ENCODE measurements at places on chromosomes 5 and 9.

GRCh38 chr5:64861281-64861680 is 92.6 kb downstream of the CWC27 start:
- DNase-seq: no peak

DNA sequence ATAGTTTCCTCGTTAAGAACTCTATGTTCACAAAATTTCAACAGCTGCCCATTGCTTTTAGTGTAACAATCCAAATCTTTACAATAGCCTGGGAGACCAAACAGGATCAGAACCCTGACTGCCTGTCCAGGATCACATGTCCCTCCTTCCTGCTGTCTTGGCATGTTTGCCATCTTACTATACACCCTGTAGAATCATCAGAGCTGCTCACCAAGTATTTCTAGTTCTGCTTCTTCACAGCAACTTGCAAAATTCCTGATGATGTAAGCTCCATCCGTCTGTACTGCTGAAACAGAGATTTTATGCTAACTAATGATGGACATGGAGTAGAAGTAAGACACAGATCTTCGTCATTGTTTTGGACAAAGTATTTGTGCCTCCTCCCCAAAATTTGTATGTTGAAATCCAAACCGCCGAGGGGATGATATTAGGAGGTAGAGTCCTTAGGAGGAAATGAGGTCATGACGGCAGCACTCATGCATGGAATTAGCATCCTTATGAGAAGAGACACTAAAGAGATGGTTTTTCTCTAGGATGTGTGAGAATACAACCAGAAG is 464.9 kb upstream of the BRINP1 start:
- DNase-seq: no peak

DNA sequence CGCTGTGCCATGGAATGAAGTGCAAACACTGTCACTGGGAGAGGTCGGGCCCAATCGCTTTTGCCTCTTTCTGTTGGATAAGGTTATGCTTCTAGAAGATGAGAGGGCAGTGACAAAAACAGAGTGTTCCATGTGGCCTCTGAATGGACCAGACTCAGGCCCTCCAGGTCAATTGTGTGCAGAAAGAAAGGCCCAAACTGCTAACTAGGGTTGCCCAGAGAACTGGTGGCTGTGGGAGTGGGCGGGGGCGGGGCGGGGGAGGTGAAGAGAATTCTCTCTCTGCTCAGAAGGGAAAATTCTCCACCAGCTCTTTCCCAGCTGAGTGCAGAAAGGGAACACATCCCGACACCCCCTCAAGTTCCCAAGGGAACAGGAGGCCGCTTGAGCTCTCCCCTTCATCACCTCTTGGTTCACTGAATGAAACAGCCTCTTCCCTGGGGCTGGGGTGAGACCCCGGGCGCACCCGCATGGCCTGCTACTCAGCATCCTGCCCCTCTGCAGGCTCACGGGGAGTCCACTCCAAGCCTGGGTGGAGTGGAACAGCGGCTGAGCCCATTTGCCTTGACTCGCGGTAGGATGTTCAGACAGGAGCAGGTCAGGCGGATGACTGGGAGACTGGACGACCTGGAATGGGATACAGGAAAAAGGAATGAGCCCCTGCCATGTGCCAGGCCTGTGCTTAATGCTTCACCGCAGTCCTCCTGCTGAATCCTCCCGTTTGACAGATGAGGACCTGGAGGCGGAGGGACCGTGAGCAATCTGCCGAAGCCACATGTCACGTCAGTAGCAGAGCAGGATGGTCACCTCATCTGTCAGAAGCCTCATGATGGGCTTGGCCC is 93.8 kb upstream of the FANCC start:
- DNase-seq: no peak

- DNase-seq: no peak
Measured at GRCh38 chr5:107867266-107867665, 196.5 kb upstream of the EFNA5 start.

GRCh38 chr5:112685386-112685785 is 52.3 kb upstream of the APC start:
- DNase-seq: no peak

DNA sequence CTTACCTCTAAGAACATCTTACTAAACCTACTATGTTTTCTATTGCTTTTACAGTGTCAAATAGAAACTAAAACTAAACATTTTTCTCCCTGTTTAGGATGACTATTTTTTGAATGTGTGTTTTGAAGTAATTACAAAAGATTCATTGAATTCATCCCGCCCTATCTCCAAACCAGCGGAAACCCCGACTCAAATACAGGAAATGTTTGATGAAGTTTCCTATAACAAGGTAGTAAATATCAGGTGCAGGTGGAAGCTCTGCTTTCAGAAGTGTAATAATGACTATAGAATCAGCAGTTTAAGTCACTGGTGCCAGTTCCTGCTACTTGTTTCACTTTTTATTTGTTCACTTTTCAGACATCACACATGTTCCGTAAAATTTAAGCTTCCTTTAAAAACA is 20.0 kb downstream of the ERAP2 start:
- no peak for DNase-seq

- no peak for DNase-seq
Measured at GRCh38 chr9:104227108-104227507, 133.0 kb downstream of the SMC2 start.

- DNase-seq: no peak
Measured at GRCh38 chr9:84652496-84653120, 16.9 kb upstream of the NTRK2 start.

DNA sequence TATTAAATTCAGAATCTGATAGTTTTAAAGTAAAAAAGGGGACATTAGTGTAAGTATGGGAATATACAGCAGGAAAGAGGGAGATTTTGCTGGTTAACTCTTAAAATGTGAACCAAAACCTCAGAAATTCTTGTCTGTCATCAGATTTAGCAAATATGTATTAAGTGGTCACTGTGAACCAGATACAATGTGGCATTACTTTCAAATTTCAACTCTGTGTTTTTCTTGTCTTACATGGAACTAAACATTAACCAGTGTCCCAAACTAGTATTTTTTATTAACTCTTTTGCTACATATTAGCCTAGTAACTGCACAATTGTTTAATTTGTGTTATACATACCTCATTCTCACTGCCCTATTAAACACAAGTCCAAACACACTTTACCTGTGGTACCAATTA is 259.9 kb upstream of the RASA1 start:
- DNase-seq: no peak

GRCh38 chr9:87862536-87863268 is 20.0 kb upstream of the SPATA31E1 start:
- DNase-seq: no peak

DNA sequence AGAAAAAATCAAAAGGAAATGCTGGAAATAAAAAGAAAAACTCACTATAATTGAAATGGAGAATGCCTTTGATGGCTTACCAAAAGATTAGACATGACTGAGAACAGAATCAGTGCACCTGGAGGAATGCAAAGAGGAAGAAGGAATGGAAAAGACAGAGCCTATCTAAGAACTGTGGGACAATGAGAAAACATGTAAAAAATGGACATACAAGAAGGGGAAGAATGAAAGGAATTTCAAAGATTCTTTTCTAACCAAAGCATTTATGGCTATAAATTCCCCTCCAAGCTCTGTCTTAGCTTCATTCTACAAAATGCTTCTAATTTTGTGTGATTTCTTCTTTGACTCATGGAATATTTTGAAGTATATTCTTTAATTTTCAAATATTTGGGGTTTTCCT is 47.5 kb upstream of the CLK4 start:
- DNase-seq: no peak

- no peak for DNase-seq
Measured at GRCh38 chr5:170570476-170570875, 66.7 kb downstream of the KCNIP1 start.

GRCh38 chr5:102309586-102309985 is 13.5 kb upstream of the SLCO4C1 start:
- no peak for DNase-seq

- DNase-seq: no peak
Measured at GRCh38 chr5:163503106-163504078, 2.0 kb upstream of the MAT2B start.

- no peak for DNase-seq
Measured at GRCh38 chr5:175813943-175814630, 57.3 kb upstream of the CPLX2 start.

Data from NCI-H510A treated with DMSO at 0.1 percent for 48 hours (cell line).